Activated CD4-positive, alpha-beta memory T cell treated with anti-CD3 and anti-CD28 coated beads for 36 hours (primary cell): ENCODE measurements at places on chromosomes 11 and 22. TPM values are rescaled to one million over a fixed set of nuclear protein-coding genes. Genes with fewer than 3 reads are reported as not detected.

The PNPLA5 gene
- total RNA-seq = not detected

The OR6T1 gene
- not detected for total RNA-seq

The CHADL gene
- total RNA-seq = 0.12 TPM

The TRIM48 gene
- not detected for total RNA-seq

The CDC42BPG gene
- total RNA-seq = 0.39 TPM

The POU2AF2 gene
- not detected for total RNA-seq

The HTR3B gene
- total RNA-seq = not detected

The DMC1 gene
- 20.1 TPM for total RNA-seq

The OPCML gene
- not detected for total RNA-seq

The NOL12 gene
- total RNA-seq = 33.3 TPM

The C11orf86 gene
- not detected for total RNA-seq

The OR10A4 gene
- total RNA-seq = not detected

The OR6A2 gene
- total RNA-seq = not detected

The KRTAP5-4 gene
- total RNA-seq = not detected

The TMA7B gene
- 0.86 TPM for total RNA-seq

The OR2AG2 gene
- not detected for total RNA-seq

The CWF19L2 gene
- 14.0 TPM for total RNA-seq

The BIK gene
- total RNA-seq = 4.1 TPM

The FAM227A gene
- total RNA-seq = 0.88 TPM

The SLC22A6 gene
- not detected for total RNA-seq

The SCGB1A1 gene
- total RNA-seq = not detected

The CRYBB3 gene
- total RNA-seq = 0.43 TPM

The SYT13 gene
- total RNA-seq = not detected

The OR52W1 gene
- total RNA-seq = not detected

The JAML gene
- total RNA-seq = 163 TPM

The LIF gene
- 176 TPM for total RNA-seq

The SUN2 gene
- total RNA-seq = 159 TPM

The VPS51 gene
- total RNA-seq = 99.2 TPM

The FAM83F gene
- 0.26 TPM for total RNA-seq

The CDC45 gene
- total RNA-seq = 130 TPM

The KRTAP5-6 gene
- not detected for total RNA-seq

The ANO1 gene
- not detected for total RNA-seq

The MS4A6A gene
- total RNA-seq = not detected

The SERPINH1 gene
- total RNA-seq = 17.4 TPM

The MAPK12 gene
- total RNA-seq = 9.1 TPM

The ENTHD1 gene
- 0.95 TPM for total RNA-seq

The TRPC6 gene
- total RNA-seq = not detected

The CRYBB2 gene
- total RNA-seq = not detected

The MMP12 gene
- not detected for total RNA-seq

The BDNF gene
- not detected for total RNA-seq

The ACCSL gene
- total RNA-seq = not detected

The PANX3 gene
- total RNA-seq = not detected

The PDGFB gene
- total RNA-seq = 11.7 TPM

The MUC5AC gene
- not detected for total RNA-seq

The YAP1 gene
- 0.71 TPM for total RNA-seq

The ZC3H7B gene
- total RNA-seq = 37.7 TPM

The OR52I1 gene
- total RNA-seq = not detected

The CNTF gene
- total RNA-seq = 1.6 TPM

The MS4A12 gene
- not detected for total RNA-seq
